H1 (cell line): ENCODE measurements at places on chromosomes 6 and 20.

DNA sequence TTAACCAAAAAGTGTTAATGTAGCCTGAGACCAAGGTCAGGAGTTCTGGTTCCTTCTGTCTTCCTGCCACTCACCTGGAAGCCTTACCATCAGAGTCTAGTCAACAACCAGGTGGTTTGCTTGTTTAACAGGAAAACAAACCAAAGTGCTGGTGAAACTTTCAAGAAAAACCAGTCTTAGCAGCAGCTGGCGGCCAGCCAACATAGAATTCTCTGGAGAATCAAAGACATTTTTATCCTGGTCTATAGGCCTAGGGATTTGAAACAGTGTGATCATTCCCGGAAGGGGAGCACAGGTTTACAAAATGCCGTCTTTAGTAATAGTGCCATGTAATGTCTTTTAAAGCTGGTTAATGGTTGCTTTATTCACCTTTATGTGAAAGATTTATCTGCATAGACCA is 146.6 kb upstream of the AKIRIN2 start:
- DNase-seq = no peak

GRCh38 chr6:37399795-37400490 is 33.1 kb upstream of the CMTR1 start:
- no peak for DNase-seq

DNA sequence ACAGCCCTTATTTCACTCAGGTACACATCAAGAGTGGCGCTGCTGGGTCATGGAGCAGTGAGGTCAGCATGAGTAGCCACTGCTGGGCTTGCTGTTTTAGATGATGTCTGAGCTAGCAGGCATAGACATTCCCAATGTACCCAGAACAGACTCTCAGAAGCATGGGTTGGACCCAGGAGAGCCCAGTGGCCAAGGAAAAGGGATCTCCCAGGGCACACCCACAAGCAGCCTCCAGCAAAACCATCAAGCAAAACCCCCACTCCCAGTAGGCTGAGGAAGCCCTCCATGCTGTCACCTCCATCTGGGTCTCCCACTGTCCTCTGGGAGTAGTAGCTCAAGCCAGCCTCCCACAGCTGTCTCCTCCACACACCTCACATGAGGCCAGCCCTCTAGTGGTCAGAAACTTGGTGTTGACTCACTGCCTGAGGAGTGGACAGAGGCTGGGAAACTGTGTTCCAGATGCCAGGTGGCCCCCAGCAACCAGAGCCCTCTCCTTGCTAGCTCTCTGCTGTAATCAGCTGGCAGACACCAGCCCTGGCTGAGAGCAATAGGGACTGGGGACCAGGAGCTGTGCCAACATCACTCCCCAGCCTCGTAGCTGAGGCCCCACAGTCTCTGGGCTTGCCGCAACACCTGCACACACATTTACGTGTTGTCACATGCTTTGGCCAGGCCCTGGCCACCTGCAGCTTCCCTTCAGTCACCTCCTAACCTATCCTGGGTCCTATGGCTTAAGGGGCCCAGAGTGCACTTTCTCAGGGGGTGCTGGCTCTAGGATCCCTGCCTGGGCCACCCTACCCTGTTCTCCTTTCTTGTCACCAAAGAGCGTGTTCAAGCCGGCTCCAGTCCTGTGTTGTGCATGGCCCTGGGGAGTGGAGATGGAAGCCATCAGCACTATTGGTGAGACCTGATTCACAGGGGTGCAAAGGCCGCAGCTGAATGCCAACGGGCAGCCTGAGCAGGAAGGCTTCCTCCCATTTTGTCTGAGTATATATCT is 1.9 kb upstream of the AP5S1 start:
- DNase-seq = no peak

GRCh38 chr6:157656437-157656997 is 166.5 kb upstream of the SNX9 start:
- DNase-seq = no peak

DNA sequence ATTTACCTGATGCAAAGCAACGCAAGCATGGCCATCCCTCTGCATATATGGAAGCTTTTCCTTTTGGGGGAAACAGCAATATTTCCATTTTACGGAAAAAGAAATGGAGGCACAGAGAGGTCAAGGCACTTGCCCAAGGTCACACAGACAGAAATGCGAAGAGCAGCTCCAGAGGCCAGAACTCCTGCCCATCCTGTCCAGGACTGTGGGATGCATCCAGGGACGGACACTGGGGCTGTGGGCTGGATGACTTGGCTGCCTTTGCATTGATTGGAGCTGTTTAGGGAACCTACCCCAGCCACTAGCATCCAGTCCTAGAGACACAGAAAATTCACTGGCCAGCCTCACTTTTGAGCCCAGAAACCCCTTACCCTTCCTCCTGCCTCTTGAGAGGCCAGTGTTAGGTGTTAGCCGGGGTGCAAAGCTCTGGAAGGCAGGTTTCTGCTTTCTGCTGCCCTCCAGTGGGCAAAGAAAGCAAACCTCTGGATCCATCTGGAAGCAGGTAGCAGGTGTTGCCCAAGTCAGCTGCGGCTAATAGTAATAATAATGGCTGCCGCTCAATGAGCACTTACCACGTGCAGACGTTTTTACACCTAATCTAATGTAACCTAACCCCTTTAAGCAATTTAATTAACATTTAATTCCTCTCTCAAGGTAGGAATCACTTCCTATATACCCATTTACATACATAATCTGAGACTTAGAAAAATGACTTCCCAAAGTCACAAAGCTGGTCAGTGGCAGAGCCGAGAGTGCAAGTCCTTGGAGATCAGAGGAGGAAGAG is 31.7 kb upstream of the CCN5 start:
- DNase-seq = peak; percentile 70

DNA sequence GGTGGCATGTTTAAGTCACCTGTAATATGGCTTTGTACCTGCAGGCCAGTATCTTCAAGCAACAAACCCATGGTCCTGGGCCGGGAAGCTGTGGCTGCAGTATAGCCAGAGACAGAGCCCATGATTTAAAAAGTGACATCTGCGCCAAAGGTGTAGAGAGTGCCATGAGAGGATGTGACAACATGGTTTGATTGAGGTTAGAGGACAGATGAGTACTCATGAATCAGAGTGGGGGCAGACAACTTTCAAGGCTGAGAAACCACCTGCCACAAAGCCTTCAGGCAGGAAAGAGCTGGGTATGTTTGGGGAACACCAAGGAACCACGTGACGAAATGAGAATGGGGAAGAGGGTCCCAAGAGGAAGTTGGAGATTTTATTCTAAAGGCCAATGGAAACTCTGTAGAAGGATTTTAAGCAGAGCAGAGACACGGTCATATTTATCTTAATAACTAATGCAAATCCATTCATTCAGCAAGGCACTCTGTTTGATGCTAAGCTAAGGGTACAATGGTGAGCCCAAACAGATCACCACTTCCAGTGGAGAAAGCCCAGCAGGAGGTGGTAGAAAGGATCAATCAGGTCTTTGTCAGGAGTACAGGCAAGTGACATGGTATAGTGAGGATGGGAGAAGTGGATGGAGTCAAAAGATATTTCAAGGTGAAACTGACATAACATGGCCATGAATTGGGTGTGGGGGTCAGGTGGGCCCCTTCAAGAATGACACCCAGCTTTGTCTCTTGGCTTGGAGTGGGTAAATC is 3.4 kb upstream of the MICAL1 start:
- no peak for DNase-seq

- DNase-seq = no peak
These were observed 78.8 kb upstream of the DEFB112 start for GRCh38 chr6:50128420-50129005.

DNA sequence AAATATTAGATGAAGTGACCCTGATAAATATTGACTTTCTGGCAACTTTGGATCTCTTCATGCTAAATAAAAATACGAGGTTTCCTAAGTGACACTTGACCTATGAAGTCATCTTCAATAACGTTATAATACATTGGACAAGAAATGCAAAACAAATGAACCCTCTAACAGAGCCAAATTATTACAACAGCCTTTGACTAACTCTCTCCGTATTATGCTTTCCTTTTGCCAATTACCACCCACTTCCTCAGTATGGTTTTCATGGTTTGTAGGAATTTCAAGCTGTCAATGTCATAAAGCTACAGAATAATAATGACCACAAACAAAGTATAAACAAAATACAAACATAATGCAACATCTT is 210.5 kb downstream of the MOXD1 start:
- DNase-seq = no peak

GRCh38 chr6:41208439-41209106 is 7.6 kb upstream of the TREML2 start:
- peak; percentile 29 for DNase-seq

DNA sequence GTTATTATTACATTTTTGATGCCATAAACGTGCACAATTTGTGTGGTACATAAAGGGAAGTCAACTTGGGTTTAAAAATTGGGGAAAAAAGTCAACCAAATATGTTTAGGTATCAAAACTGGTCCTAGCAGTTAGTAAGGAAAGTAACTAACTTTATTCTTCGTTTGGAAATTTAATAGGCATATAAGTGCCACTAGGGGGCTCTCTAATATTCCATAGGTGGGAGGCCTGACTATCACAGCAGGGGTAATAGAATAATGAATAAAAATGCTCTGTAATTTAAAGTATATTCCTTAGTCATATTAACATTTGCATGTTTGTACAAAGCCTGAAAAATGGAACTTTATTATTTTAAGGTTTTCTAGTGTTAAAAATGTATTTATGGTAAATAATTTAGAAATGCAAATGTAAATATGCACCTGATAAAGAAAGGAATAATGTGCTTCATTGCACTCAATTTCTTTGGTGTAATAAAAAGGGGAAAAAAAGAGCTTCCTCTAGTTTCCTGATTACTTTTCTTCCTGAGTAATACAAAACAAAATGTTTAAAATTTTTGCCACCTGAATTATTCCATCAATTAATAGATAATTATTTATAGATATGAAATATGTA is 125.7 kb upstream of the HDAC2 start:
- no peak for DNase-seq

GRCh38 chr6:145673504-145673903 is 61.8 kb downstream of the EPM2A start:
- no peak for DNase-seq

- DNase-seq = no peak
These were observed 116.3 kb upstream of the TCF21 start for GRCh38 chr6:133772567-133772966.

- no peak for DNase-seq
These were observed 539.4 kb upstream of the JARID2 start for GRCh38 chr6:14706378-14706929.

DNA sequence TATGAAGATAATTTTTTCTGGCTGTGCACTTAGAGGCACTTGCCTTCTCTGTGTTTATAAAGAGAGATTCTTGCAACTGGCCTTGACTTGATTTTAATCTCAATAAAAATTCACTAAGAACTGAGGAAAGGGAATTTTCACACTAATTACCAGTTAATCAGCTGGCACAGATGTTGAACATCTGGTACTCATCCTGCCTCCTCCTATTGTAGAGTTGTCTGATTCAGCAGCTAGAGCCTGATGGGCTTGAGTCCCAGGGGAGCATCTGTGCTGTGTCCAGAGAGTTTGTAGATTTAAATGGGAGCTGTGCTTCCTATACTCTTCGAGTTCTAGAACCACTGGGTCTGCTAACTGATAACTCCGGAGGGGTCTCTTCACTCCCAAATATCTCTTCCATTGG is 284.4 kb upstream of the RNF24 start:
- no peak for DNase-seq

DNA sequence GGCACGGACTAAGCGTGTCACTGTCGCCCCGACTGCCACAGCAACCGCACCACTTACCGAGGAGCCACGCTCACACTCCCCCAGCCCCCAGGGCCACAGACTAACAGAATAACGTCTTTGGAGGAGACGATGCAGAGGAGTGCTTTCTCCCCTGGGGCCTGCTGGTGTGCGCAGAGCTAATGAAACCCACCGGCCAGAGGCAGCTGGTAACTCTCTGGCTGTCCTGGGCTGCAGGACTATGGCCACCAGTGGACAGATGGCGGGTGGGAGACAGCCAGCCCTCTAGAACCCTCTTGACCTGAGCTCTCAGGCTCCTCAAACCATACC is 228.0 kb downstream of the DLL1 start:
- no peak for DNase-seq

GRCh38 chr6:33207552-33208090 is 679 bp upstream of the RING1 start:
- DNase-seq = no peak

DNA sequence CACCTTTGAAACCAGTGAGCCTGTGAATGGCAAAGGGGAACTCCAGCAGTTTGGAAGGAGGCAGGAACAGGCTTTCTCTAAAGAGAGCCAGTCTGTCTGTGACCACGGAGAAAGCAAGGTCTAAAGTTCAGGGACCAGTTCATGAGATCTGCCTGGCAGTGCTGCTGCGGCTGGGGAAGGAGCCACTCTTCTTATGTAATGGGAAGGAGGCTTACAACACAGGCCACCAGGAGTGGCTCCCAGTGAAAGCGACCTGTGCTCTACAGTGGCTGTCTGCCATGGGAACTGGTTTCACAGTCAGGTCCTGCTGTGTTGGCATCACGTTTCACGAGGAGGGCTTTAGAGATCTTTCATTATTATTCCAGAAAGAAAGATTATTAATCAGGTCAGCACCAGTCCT is 291.9 kb upstream of the PRDM1 start:
- peak; percentile 49 for DNase-seq

DNA sequence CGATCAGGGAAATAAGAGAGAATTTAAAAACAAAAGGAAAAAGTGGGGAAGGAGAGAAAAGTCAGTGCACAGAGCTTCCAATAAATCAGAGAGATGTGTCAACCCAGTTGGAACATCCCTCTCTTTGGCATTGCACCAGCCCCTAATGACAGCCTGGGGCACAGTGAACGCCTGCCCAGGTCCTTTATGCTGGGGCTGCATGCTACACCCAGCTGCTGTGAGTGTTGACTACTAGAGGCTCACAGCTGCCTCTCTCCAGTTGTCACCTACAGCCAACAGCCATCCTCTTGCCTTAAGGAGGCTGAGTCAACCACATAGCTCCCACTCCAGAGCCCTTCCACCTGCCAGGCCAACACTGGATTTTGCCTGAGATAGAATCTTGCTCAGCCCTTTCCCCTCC is 19.0 kb downstream of the OR2H2 start:
- DNase-seq = no peak

- no peak for DNase-seq
These were observed 38.2 kb upstream of the FRMD1 start for GRCh38 chr6:168116975-168117899.

DNA sequence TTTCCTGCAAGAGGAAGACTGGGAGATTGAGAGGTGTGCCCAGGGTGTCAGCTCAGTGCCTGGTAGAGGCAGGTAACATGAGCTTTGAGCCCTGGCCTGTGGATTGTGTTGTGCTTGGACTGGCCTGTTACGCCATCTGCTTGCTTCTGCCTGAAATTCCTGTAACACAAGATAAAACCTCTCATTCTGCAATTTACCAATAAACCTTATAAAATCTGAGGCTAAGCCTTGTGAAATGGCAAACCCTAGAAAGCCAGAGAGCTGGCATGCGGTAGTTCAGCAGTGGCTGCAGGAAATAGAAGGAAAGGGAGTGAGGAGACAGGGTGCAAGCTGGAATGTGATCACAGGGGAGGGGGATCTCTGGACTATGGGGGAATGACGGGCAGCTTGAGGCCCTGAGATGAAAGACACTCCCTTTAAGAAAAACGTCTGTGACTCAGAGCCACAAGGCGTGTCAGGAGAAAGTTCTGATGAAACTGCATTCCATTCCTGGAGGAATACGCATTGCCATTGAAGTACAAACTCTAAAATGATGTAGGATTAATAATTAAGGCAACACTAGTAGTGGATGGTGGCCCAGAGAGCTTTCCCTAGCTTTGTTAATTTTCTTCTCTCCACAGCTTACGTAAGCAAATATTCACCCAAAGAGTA is 26.3 kb upstream of the TFAP2A start:
- no peak for DNase-seq

- no peak for DNase-seq
These were observed 49.3 kb downstream of the RPF2 start for GRCh38 chr6:111031151-111031550.

GRCh38 chr20:43322851-43323250 is 133.1 kb upstream of the PTPRT start:
- DNase-seq = no peak

GRCh38 chr6:90293319-90293953 is 3.2 kb downstream of the BACH2 start:
- no peak for DNase-seq
